Fibroblast of skin of scalp (primary cell): ENCODE measurements at places on chromosomes 3 and 15.

- no peak for DNase-seq
Observed at GRCh38 chr3:126529585-126530170, 5.7 kb downstream of the CHST13 start.

DNA sequence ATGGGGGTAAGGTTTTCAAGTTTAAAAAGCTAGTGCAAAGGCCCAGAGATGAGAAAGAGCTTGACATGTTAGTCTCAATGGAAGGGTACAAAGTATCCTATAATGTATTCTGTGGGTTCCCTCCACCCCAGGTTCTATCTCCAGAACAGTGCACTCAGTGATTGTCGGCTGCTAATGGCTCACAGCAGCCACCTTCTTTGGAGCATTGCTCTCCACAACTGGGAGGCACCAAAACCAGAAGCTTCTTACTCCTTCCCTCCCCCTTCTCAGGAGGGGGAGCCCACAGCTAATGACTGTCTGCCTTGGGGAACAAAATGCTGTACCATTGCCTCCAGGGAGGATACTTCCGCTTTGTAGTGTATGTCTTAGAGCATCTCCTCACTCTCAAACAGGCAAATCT, 439.4 kb upstream of the RBMS3 start:
- DNase-seq = no peak

- no peak for DNase-seq
Observed at GRCh38 chr15:85534031-85534430, 153.6 kb downstream of the AKAP13 start.

DNA sequence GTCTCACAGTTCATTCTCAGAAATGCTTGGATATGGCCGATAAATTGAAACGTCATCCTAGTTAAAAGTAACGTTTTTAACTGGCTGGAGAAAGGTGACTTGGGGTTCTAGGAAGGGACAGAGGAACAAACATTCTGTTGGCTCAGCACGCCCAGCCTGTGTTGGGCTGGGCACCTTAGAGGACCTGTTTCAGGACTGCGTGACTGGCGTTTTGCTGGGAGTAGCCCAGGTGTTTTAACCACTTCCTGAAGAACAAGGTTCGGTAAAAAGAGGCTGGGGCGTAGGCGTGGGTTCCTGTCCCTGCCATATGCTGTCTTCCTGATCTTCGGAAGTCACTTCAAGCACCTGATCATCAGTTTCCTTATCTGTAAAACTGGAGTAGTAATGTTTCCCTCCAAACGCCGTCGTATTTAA, 1.1 kb upstream of the TLNRD1 start:
- no peak for DNase-seq

DNA sequence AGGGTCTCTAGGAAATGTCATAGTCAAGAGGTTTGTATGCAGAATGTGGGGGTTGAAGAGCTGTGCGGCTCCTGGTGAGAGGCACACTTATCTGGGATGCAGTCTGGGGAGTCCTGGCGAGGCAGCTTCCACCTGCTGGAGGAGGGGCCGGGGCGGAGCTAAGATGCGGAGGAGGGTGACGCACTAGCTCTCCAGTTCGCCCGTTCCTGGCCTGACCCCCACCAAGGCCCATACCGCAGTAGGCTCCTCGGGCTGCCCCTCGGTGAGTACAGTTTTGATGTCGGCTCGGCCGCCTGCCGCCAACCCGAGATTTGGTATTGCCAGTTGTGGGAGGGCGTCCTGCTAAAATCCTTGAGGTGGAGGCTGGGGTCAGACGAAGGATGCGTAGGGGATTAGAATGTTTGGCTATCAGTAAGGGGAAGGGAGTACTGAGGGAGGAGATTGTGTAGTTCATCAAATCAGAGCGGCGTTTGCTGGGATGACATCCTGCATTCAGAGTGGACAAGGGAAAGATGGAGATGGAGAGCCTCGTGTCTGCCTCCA, at the start of gene SCG5:
Gene SCG5, plus strand, starts transcription at position 194 of the 543 bp plus-strand sequence. CDS start 1,883 bp downstream, outside the sequence.
- no peak for DNase-seq

DNA sequence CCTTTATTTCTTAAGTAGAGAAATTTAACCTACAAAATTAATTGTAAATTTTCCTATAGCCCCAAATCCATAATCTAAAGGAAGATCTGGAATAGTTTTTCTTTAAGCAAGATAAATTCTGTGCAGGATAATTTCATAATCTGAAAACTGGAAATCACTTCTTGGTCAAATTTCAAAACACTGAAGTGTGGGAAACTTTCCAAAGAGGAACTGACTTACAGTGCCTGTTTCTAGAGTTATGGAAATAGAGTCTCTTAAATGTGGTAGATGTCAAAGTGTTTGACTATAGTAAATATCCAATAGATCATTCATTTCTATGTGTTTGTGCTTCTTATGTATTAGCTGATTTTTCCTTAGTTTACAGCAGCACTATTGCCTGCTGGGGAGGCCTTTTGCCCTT, 1.6 kb upstream of the P2RY13 start:
- DNase-seq = no peak

DNA sequence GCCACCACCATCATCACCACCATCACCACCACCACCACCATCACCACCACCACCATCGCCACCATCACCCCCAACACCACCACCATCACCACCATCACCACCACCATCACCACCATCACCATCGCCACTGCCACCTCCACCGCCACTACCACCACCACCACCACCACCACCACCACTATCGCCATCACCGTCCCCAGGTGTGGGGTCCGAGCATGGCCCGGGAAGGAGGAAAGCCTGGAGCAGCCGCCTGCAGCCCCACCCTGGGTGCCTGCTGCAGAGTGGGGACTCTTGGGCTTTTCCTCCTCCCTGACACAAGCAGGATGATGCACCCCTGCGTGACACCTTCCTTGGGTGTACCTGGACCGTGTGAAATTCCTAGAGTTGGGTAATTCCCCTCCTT, 43.9 kb downstream of the MUC4 start:
- no peak for DNase-seq

DNA sequence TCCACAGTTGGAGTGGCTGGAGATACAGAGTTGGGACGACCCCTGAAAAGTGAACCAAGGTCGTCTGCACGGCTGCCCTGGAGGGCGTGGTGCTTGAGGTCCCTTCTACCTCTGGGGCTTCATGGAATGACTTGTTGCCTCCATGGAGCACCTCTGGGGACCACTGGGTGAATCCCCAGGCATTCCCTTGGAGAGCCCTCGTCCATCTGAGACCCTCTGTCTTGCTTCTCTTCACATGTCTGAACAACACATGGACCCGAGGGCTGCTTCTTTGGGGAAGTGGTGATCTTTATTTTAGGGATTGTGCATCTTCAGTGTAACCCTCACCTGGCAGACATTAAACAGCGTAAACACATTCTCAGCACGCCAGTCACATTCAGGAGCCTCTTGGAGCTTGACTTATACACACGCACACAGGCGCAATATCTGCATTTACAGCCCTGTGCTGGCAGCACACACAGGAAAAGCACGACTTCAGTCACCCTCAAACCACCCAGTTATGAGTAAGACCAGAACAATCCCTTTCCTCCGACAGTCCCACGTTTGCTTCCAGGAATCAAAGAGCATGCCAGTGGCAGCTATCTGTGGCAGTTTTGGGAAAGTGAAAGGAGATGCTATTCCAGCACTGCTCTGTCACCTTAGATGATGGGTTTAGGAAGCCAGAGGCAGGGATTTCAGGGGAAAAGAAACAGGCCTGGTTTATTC, 12.6 kb downstream of the FAM107A start:
- DNase-seq = peak; percentile 89

GRCh38 chr15:77575203-77575934, 57.3 kb downstream of the LINGO1 start:
- DNase-seq = no peak

GRCh38 chr3:12318758-12319621, 30.1 kb downstream of the PPARG start:
- DNase-seq = no peak
